ENCODE measurements at places on chromosomes 4 and X. TPM values are rescaled to one million over a fixed set of nuclear protein-coding genes. Genes with fewer than 3 reads are reported as not detected.

Gene CWH43
- total RNA-seq, result not detected

Gene SPANXC
- not detected for total RNA-seq

DNA sequence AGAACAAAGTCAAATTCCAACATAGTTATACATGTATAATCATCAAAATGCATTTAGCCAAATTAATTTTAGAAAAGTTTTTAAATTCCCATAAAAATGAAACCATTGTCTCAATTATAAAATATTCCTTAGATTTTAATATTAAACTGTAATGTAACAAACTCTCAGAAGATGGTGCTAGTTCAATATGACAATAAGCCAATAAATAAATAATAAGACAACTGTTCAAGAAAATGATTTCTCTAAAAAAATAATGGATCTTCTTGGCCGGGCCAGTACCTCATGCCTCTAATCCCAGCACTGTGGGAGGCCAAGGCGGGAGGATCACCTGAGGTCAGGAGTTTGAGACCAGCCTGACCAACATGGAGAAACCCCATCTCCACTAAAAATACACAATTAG is 80.3 kb downstream of the RAB28 start:
- DNase-seq, result no peak

- DNase-seq, result no peak
Observed at GRCh38 chr4:2478229-2478628, 9.3 kb downstream of the RNF4 start.

DNA sequence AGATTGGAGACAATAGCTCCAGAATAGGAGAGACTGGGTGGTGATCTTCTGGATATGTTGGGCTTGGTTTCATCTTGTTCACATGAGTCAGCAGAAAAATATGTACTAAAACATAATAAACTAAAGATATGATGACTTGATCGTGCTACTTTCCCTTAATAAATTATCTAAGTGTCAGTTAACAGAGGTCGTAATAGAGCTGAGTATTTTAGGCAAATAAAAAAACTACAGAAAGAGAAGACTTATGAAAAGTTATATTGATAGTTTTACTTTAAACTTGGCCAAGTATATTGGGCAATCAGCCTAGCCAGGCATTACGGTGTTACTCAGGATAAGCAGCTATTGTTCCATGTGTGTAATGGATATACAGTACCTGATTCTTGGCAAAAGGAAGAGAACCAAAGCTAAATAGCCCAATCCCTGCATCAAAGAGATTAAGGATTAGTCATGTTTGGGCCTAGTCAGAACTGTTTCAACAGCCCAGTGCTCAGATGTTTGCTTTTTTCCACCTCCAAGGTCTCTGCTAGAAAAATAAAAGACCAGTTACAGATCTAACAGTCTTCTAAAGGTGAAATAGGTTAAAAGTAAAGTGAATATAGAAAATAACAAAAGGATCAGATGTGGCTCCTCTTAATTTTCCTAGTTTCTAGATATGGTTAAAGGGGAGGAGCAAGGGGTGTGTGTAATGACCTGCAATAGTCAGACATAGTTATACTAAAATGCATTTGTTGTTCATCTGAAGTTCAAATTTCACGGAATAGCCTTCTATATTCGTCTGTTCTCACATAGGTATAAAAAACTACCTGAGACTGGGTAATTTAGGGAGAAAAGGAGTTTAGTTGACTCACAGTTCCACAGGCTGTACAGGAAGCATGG is 262.6 kb downstream of the ADGRL3 start:
- DNase-seq, result peak; percentile 70

Gene POF1B
- total RNA-seq, result not detected
